ENCODE measurements at places on chromosomes 5 and 9.

- no peak for DNase-seq
Measured at GRCh38 chr9:121709798-121710197, 58.4 kb downstream of the DAB2IP start.

DNA sequence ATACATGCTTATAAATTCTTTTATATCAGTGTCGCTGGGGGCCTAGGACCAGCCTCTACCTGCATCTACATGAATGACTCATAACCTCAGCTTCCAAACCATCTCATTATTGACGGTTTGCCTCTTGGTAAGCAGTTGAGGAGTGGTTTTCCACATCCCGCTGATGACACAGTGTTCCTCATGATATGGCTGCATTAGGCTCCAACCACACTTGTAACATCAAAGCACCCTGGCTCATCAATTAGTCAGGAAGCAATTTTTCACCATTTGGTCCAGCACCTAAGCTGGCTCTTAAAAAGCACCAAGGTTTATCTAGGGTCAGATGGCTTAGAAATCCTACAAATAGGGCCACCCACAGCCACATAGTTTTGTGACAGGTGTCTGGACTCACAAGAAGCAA is 402.4 kb downstream of the ARHGEF28 start:
- no peak for DNase-seq

DNA sequence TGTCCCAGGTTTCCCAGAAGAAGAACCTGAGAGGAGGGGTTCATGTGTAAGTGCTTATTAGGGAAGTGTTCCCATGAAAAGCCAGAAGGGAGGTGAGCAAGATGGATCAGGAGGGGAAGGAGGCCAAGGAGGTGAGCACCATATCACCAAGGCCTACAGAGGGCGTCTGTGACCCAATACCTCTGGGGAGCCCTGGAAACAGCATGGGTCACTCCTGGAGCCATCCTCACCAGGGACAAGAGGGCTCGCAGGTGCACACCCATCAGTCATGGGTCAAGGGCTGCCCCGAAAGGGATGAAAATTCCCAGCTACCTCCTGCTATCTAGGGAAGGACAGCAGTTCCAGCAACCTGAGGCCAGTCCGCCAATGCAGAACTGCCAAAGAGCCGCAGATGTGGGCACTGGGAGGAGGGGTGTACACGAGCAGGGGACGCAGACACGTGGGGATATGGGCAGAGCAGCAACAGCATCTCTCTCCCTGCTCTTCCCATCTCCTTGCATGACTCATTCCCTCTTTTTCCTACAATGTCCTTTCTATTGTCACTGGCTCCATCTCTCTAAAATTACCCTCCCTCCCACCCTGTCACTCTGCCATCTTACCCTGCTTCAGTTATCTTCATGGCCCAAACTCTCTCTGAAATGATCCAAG is 167.6 kb upstream of the FSTL4 start:
- DNase-seq = no peak

DNA sequence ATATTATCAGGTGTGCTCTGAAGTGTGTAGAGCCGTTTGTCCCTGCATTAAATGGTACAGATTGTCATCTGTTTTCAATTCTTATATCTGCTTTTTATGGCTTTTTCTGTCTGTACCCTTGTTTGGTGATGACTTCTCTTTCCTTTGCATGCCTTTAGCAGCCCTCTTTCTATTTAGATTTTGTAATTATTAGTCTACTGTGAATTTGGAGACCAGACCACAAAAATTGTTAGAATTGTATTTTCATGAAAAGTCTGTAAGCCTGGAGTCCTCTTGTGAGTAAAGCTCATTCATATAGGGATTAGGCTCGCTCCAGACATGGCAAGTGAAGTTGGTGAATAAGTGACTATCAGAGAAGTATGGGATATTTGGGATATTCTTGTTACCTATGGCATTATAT is 41.7 kb downstream of the NFX1 start:
- no peak for DNase-seq

- DNase-seq = peak; percentile 81
Measured at GRCh38 chr9:93575796-93576257, 557 bp upstream of the PHF2 start.

DNA sequence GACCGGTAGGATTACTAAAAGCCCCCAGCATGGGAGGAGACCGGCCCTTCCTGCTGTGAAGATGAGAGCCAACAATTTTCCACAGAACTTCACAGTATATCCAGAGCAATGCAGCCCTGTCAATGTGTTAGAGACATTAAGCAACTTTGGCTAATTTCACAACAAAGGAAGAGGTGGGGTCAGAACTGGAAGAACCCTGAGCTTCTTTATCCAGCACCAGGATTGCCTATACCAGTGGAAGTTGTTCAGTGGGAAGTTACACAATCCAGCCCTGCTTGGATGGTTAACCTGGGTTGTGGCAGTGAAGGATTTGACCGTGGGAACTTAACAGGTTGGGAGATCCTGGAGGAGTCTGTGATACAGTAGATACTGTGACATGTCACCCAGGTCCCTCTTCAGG is 197.0 kb downstream of the FBN2 start:
- DNase-seq = no peak

- DNase-seq = no peak
Measured at GRCh38 chr5:67292201-67292940, 95.8 kb upstream of the CD180 start.

DNA sequence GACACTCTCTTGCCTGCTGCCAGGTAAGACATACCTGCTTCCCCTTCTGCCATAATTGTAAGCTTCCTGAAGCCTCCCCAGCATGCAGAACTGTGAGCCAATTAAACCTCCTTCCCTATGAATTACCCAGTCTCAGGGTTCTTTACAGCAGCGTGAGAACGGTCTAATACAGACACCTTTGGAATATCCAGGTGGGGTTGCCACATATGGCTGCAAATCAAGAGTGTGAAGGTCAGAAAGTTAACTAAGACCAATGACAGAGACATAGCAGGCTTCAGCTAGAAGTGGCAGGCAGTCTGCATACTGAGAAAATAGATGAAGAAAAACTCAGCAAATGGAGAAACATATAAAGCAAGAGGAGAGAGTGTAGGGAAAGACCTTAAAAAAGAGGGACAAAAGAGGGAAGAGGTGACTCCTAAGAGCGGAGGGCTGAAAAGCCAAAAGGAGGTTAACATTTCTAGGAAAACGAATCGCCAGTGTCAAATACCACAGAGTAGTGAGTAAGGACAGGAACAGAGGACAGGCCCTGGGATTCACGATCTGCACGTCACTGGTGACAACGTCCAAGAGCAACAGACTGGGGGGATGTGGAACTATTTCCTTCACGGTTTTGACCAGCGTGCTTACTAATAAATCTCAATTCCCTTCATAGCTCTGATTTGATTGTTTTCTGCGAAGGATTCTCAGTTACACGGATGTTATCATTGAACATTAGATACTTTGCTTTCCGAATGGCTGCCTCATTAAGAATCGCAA is 1.7 kb upstream of the ACO1 start:
- no peak for DNase-seq

- DNase-seq = no peak
Measured at GRCh38 chr9:69454321-69454720, 129.3 kb downstream of the ENTREP1 start.

Measured in activated CD8-positive, alpha-beta memory T cell treated with anti-CD3 and anti-CD28 coated beads, Interleukin-2, amount 50 U/mL, for 48 hours (primary cell).